Smooth muscle cell of trachea (primary cell): ENCODE measurements at places on chromosomes 12 and 14. TPM values are rescaled to one million over a fixed set of nuclear protein-coding genes. Genes with fewer than 3 reads are reported as not detected.

Gene PEX5
- 33.9 and 44.8 TPM in 2 replicates for total RNA-seq

Gene NAV3
- total RNA-seq, result 41.2 and 48.0 TPM in 2 replicates

Gene TAS2R8
- total RNA-seq, result 0.29 TPM in 1 of 2 replicates, not detected in the other

Gene DTX3
- total RNA-seq, result 16.9 and 25.0 TPM in 2 replicates

Gene ANO2
- total RNA-seq, result 0.44 TPM in 1 of 2 replicates, not detected in the other
